ENCODE measurements at places on chromosomes 2 and 18. TPM values are rescaled to one million over a fixed set of nuclear protein-coding genes. Genes with fewer than 3 reads are reported as not detected.

- no peak overlapping the region for H3K4me3 ChIP-seq
- H3K27ac ChIP-seq = no peak overlapping the region
- H3K4me1 ChIP-seq = peaks cover 16% of the 10 kb centered on the region
- H3K36me3 ChIP-seq = no peaks in the 10 kb centered on the region
Measured at GRCh38 chr2:239329284-239329971, 71.4 kb downstream of the HDAC4 start.

DNA sequence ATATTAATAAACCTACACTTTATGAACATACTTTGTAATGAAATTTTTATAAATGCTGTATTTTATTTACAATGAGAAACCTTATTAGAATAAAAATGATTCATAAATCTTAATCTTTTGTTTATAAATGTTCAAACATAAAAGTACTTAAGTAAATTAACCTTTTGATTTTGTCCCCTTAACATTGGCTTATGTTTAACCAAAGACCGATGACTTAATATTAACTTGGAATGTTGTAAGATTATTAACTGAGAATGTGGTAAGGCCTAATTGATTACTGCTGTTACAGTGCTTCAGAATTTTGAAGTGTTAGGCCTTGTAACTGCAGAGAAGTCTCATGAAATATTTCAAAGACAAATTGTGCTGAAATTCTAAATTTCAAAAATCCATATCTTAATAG is 5.7 kb downstream of the CPS1 start:
- H3K36me3 ChIP-seq = no peaks in the 10 kb centered on the region
- no peaks in the 10 kb centered on the region for H3K4me1 ChIP-seq
- DNase-seq = no peak
- H3K27me3 ChIP-seq = no peaks in the 10 kb centered on the region
- H3K4me3 ChIP-seq = no peak overlapping the region

DNA sequence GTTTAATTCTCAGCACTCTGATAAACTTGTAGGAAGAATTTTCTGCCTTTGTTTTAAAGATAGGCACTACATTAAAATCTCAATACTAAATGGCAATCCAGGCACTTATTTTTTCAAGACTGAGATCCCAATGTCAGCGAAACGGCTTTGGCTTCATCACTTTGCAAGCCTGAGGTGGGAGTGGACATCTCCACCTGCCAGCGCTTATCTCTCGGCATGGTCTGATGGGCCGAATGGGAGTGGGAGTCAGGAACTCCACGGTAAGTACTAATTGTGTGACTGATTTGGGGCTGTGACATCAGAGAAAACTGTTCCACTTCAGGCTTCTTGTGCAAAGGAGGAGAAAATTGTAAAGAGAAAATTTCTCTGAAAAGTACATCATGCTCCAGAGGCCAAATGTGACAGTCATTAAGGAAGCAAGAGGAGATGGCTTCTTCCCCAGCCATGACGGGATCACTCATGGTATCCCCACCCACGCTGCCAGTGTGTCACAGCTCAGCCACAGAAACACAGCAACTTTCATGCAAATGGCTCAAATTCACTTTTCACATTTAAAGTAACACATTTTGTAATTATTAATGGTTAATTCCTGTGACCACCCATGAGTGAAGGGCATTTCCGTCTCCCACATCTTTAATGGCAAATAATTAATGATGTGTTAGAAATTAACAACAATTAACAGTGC is 385.5 kb upstream of the HNRNPA3 start:
- H3K4me3 ChIP-seq = no peak overlapping the region
- H3K27me3 ChIP-seq = peaks cover 3% of the 10 kb centered on the region
- H3K36me3 ChIP-seq = no peaks in the 10 kb centered on the region
- no peaks in the 10 kb centered on the region for H3K4me1 ChIP-seq
- no peak overlapping the region for H3K27ac ChIP-seq
- no peak for DNase-seq

- no peaks in the 10 kb centered on the region for H3K36me3 ChIP-seq
- H3K27ac ChIP-seq = no peak overlapping the region
- H3K4me1 ChIP-seq = peaks cover 11% of the 10 kb centered on the region
- H3K4me3 ChIP-seq = no peak overlapping the region
- DNase-seq = no peak
Measured at GRCh38 chr2:28395334-28396061, 2.8 kb downstream of the FOSL2 start.

GRCh38 chr2:192004188-192004963 is 157.5 kb upstream of the CAVIN2 start:
- H3K36me3 ChIP-seq = no peaks in the 10 kb centered on the region
- H3K27me3 ChIP-seq = no peaks in the 10 kb centered on the region
- no peak for DNase-seq
- no peak overlapping the region for H3K4me3 ChIP-seq
- H3K4me1 ChIP-seq = peaks cover 27% of the 10 kb centered on the region

DNA sequence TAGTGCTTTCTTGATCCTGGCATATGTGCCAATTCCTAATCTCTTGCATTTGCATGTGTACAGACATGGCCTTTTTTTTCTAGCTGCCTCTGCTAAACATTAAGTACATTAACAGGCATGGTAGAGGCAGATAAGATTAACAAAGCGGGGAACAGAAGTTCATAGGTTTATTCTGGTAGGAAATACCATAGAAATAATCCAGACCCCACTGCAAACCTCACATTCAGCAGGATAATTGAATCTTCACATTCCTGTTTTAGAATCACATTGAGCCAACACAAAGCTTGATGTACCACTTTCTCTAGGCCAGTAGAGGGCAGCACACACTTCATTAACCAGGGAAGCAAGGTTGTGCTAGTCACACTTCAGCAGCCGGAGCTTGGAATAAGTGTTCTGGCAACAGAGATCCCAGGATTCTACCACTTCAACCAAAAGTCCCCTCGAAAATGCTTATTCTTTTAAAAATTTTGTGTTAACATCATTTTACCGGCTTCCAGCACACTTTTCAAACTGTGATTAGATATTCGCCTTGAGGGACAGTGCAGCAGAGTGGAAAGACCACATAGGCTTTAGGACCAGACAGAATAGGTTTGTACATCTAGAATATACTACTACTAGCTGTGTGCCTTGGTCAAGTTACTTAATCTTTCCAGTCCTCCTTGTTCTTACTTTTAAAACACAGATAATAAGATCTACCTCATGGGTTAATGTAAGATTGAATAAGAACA is 420.2 kb upstream of the CHST9 start:
- H3K4me3 ChIP-seq = no peak overlapping the region
- DNase-seq = peak; percentile 68
- H3K4me1 ChIP-seq = no peaks in the 10 kb centered on the region
- H3K36me3 ChIP-seq = no peaks in the 10 kb centered on the region
- no peak overlapping the region for H3K27ac ChIP-seq

DNA sequence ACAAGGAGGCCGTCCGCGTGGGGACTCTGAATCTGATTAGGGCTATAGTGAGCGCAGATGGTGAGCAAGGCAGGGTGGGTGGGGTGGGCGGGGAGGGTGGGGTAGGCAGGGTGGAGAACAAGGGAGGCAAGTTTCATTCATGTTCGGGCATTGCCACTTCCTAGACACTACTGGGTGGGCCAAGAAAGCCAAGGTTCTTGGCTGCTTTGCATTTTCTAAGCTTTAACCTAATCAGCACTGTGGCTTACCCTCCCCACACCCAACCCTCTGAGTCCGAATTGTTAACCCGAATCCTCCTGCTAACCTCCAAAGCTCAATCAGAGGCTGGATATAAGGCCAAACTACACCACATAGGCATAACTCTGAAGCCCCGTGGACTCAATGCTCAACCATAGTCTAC is 18.1 kb downstream of the MROH2A start:
- DNase-seq = no peak
- H3K27ac ChIP-seq = no peak overlapping the region
- H3K4me3 ChIP-seq = no peak overlapping the region
- H3K27me3 ChIP-seq = peaks cover 16% of the 10 kb centered on the region

DNA sequence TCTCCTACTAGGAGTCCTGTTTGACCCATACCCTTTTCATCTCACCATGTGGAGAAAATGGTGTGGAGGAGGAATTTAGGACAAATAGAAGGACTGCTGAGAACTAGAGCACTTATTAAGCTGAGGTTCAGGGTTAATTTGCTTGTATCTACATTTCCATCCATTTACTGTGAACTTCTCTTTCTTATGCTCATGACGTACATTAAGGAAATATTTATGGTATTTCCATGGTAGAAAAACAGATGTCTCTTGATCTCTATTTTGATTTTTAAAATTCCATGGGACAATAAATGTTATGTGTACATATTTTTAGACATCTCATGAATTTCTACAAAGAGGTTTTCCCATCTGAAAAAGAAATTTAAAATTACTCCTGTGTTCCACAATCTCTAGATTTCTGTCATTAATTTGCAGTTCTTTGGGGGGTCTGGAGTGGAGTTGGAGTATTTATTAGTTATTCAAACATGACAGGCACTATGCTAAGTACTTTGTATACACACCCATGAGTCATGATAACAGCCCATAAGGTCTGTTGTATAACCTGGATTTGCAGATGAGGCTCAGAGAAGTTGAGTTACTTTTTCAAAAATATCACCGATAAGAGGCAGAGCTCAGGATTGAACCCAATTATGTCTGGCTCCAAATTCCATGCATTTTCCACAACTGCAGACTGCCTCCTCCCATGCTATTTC is 112.6 kb downstream of the COPS8 start:
- no peaks in the 10 kb centered on the region for H3K36me3 ChIP-seq
- no peak overlapping the region for H3K4me3 ChIP-seq
- DNase-seq = no peak
- H3K27ac ChIP-seq = no peak overlapping the region
- peaks cover 3% of the 10 kb centered on the region for H3K27me3 ChIP-seq
- H3K4me1 ChIP-seq = no peaks in the 10 kb centered on the region

DNA sequence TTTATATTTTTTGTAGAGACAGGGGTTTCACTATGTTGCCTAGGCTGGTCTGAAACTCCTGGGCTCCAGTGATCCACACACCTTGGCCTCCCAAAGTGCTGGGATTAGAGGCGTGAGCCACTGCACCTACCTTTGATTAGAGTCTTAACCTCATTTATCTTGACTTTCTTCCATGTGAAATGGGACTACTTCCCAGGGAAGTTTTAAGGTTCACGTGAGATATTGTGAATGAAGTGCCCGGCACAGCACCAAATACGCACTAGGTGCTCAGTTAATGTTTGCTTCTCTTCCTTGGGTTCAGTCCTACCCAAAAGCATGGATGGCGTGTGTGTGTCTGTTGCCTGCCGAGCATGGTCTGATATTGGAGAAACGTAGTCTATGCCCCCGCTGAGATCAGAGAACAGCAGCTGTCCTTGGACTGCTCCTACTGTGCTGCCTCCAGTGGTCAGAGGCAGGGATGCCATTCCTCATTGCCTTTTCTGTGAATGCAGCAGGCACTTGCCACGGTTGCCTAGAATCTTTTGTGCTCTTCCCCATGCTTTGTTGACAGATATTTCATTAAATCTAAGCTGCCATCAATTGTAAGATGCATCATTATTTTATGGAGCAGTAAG is 12.3 kb upstream of the TFCP2L1 start:
- no peaks in the 10 kb centered on the region for H3K36me3 ChIP-seq
- no peaks in the 10 kb centered on the region for H3K4me1 ChIP-seq
- peak; percentile 52 for DNase-seq
- H3K27me3 ChIP-seq = peaks cover 5% of the 10 kb centered on the region
- H3K27ac ChIP-seq = no peak overlapping the region
- no peak overlapping the region for H3K4me3 ChIP-seq

GRCh38 chr2:134174711-134175110 is 79.2 kb upstream of the MGAT5 start:
- no peak overlapping the region for H3K27ac ChIP-seq
- H3K27me3 ChIP-seq = no peaks in the 10 kb centered on the region
- no peak for DNase-seq
- H3K36me3 ChIP-seq = no peaks in the 10 kb centered on the region

NOP58 gene
- total RNA-seq = 40.4 TPM

LDAH gene
- 21.9 TPM for total RNA-seq

TMEM178A gene
- 4.8 TPM for total RNA-seq

CTDSP1 gene
- 106 TPM for total RNA-seq

CYP27A1 gene
- total RNA-seq = 9.0 TPM

FABP1 gene
- not detected for total RNA-seq

MORN2 gene
- total RNA-seq = 11.3 TPM

FLACC1 gene
- 1.1 TPM for total RNA-seq

GALR1 gene
- not detected for total RNA-seq

All from endothelial cell (in vitro differentiated cells).